ENCODE measurements at places on chromosomes 1 and 21. TPM values are rescaled to one million over a fixed set of nuclear protein-coding genes. Genes with fewer than 3 reads are reported as not detected.

BACE2 gene
- total RNA-seq = 14.4 TPM

SH2D1B gene
- 0.13 TPM for total RNA-seq

CCDC30 gene
- total RNA-seq = 0.38 TPM

GRCh38 chr1:150810958-150811659, 3.0 kb upstream of the CTSK start:
- DNase-seq = no peak

- no peak for DNase-seq
These were observed 12.5 kb downstream of the H6PD start for GRCh38 chr1:9246841-9247785.

PRAMEF10 gene
- not detected for total RNA-seq

GRCh38 chr1:88298506-88298905, 385.6 kb upstream of the PKN2 start:
- DNase-seq = no peak

DNA sequence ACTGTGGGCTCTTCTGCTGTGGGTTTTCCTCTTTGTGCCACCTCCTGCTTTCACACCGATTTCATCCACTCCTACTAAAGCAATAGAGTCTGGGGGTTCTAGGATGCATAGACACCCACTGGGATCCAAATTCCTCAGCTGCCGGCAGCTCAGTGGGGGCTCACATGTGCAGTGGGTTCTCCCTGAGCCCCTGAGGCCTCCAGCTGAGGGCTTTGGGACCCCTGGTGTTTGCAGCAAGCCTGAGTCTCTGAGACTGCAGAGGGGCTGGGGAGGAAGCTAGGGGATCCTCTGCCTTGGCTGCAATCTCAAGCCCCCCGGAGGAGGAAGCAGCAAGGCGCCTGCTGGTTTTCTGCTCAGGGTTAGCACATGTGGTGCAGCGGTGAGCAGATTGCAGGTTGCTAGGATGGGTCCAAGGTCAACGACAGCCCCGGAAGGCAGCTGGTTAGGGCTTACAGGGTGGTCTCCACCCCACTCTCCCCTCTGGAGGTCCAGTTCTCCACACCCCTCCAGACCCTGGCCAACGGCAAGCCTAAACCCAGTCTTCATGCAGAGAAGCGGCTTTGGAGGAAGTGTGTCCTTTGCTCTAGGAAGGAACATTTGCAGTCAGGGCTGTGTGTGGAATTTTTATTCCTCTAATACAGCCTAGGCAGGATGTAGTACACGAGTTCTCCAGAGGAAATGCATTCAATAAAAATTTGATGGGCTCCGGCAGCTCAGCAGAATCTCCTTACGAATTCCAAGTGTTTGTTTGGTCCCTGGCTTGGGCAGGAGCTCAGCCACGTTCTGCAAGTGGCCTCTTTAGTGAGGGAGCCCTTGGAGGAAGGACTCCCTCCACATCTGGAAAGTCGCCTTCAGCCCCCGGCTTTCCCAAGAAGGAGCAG, 269.1 kb upstream of the VAMP3 start:
- no peak for DNase-seq

GRCh38 chr21:32306021-32306780, 7.5 kb downstream of the MRAP start:
- no peak for DNase-seq

DNA sequence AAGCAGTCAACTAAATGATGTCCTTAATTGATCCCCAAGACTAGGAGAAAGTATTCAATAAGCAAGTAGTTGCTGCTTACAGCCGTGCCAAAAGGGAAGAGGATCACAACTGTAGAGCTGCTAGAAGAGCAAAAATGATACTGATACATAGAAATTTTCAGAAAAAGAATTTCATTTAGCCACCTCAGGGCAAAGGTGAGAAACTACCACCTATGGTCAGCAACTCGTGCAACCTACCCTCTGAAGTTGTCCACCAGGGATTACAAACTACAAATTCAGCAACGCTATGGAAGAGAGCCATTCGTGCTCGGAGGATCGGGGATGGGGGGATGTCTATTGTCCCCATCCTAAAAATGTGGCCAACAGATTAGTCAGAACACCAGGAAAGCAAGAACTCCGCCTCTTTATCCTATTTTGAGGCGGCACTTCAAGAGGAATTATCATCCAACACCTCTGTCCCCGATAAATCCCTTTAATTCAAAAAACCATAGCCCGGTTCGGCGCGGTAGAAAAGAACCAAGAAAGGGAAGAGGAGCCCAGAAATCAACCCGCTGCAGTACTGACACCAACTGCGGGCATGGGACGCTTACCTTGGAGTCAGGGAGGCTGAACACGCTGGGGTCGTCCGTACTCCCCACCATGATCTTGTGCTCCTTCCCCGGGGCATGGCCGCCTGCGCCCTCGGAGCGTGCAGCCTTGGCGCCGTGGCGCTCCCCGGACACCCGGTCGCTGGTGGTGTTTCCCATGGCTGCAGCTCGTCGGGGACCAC, 687 bp downstream of the PRKAB2 start:
- no peak for DNase-seq

FBXO2 gene
- not detected for total RNA-seq

GRCh38 chr1:210499956-210500355, 171.3 kb downstream of the HHAT start:
- DNase-seq = peak; percentile 86

- no peak for DNase-seq
These were observed 5.1 kb downstream of the HLX start for GRCh38 chr1:220884109-220884980.

TFF2 gene
- total RNA-seq = not detected

CHIA gene
- not detected for total RNA-seq

GRCh38 chr1:64194168-64195080, 9.0 kb upstream of the UBE2U start:
- DNase-seq = no peak

FCRL5 gene
- total RNA-seq = not detected

- DNase-seq = peak; percentile 24
These were observed 26.1 kb downstream of the PKP1 start for GRCh38 chr1:201309416-201309815.

GRCh38 chr1:174344162-174344561, 103.6 kb upstream of the GPR52 start:
- DNase-seq = no peak

DNA sequence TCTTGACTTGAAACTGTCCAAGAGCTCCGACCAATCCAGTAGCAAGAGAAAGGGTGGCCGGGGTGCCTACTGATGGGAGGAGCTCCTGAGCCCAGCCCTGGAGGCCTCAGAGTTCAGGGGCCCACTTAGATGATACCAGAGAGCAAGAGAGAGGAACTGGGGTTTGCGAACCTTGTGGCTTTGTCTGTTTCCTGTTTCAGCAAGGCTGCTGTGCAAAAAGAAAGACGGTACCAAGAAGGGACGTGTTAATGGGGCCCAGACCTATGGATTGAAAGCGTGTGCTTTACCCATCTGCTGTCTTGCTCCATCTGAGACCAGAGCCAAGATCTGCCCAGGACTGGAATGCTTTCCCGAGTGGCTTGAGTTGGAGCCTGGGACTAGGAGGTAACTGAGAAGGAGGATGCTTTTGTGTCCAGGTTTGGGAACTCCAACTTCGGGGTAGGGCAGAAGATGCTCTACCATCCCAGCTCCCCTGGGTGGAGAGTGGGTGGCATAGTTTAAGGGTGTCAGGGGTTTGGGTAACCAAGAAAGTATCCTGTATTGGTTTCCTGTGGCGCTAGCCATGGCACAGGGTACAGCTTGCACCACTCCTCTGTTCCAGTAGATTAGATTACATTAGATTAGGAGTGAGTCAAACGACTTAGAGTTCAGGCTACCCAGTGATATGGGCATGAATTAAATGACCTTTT, at the start of gene TRAF3IP3:
TSS of gene TRAF3IP3 (plus strand) at position 128 of the 689 bp plus-strand sequence. CDS start 3,987 bp downstream, outside the sequence.
- no peak for DNase-seq

DNA sequence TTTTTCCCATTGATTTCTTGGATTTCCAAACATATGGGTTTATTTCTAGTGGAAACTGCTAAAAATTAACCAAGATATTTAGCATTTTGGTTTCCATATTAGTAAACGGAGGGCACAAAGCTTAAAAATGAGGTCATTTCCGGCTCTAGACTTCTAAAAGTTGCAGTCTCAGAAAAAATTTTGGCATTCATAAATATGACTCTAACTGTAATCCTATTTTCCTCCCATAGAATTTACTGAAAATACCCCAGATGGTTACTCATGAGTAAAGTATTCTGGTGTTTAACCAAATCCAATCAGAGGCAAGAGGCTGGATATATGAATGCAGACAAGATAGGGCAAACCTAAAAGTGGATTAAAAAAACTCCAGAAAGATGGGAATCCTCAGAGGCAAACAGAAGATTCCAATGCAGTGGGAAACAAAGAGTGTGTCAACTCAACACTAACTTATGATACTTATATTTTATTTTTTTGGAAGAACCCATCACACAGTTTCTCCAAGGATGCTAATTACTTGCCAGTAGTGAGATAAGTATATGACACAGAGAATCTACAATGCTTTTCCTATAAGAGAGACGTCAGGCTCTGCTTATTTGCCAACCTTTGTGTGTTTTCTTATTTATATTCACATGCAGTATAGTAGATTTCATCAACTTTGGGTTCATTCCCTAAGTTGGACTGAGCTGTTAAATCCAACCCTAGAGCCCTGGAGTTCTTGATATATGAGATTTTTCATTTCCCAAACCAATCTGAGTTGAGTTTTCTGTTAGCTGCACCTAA, 90.1 kb upstream of the BCL10 start:
- DNase-seq = peak; percentile 84

- peak; percentile 43 for DNase-seq
These were observed 545.1 kb downstream of the PLPP3 start for GRCh38 chr1:56034222-56034621.

DNA sequence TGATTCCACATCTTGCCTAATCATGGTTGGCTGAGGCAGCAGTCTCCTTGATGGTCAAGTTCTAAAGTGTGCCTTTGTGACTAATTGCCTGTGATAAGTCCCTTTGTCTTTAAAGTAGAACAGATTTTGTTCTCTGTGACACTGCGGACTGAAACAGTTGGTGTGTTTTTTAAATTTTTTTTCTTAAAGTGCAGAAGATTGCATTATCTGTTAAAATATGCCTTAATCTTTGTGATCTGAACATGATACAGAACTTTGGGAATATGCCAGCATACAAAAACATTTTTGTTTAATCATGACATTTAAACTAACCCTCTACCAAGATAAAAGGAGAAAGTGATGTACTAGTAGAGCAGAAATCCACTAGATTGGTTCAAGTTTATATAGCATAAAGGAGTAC, 1260.6 kb upstream of the ADGRL2 start:
- no peak for DNase-seq

- no peak for DNase-seq
These were observed 4.7 kb downstream of the GALE start for GRCh38 chr1:23795676-23796465.

DNA sequence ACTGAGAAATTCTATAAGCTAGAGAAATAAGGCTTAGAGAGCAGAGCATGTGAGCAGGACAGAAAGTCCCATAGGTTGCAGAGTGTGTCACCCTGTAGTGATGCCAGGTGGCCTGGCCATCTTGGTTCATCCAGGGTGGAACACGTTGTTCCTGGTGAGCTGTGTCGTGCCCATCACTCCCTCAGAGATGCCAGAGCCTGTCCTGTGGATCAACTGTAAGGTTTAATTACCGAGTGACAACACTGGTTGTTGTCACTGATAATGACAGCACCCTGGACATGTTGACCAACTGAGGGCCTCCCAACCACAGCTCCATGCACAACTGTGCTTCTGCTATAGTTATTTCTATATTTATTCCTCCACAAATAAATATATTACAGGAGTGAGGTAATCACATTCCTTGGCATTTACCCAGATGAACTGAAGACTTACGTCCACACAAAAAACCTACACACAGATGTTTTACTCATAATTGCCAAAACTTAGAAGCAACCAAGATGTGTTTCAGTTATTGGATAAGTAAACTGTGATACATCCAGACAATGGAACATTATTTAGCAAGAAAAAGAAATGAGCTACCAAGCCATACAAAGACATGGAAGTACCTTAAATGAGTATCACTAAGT, 6.2 kb downstream of the C1orf198 start:
- peak; percentile 32 for DNase-seq

TRIM17 gene
- not detected for total RNA-seq

HSD11B1 gene
- total RNA-seq = not detected

DNA sequence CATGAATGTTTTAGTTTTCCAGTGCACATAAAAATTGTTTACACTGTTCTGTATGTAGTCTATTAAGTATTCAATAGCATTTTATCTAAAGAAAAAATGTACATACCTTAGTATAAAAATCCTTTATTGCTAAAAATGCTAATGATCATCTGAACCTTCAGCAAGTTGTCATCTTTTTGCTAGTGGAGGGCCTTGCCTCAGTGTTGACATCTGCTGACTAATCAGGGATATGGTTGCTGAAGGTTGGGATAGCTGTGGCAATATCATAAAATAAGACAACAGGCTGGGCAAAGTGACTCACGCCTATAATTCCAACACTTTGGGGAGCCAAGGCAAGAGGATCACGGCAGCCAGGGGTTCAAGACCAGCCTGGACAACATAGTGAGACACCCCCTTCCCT, 9.0 kb downstream of the DYNLT5 start:
- DNase-seq = peak; percentile 46

GRCh38 chr1:2642131-2642559, 9.3 kb upstream of the MMEL1 start:
- no peak for DNase-seq

DNA sequence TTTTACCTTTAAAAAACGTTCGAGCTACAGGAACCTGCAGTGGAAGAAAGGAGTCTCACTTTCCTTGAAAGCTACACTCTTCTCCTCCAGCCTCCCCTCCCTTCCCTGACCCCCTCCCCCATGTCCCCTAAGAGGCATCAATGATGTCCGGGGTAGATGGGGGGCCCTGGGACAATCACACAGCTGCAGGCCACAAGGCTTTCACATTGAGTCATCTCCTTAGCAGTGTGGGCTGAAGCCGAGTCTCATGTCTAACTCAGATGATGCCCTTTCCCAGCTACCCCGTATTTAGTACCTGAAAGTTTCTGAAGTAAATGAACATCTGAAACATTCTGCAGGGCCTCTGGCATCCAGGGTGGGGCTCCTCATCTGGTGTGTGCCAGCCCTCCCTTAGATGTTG, 6.3 kb upstream of the GPR25 start:
- no peak for DNase-seq

ACTA1 gene
- 0.34 TPM for total RNA-seq

GRCh38 chr1:2574350-2574749, 12.2 kb upstream of the PRXL2B start:
- DNase-seq = peak; percentile 19

SPATA21 gene
- not detected for total RNA-seq

VASH2 gene
- 3.3 TPM for total RNA-seq

DNA sequence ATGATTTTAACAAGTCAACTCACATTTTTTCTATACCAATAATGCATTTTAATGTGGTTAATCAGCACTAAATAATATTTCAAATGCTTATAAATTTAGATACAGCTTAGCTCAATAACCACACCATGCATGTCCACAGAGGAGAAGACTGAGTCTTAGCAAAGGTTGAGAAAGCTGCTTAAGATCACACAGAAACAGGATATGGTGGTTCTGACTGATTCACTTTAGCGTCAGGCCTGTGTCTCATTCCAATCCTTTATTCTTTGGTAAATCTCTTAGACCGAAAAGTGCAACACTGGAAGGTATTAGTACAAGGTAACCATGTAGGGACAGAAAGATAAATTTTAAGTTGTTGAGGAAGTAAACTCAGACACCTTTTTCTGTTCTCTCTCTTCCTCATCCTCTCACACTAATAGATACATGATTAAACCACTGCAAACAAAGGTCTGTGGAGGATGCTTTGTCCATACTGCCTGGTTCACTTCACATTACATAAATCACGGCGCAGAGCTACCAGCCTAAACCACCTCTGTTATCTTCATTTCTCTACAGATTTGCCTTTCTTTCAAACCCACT, 139.0 kb downstream of the DPYD start:
- no peak for DNase-seq

- DNase-seq = no peak
These were observed 5.2 kb upstream of the LRRC53 start for GRCh38 chr1:74517599-74518051.

TCHH gene
- not detected for total RNA-seq

Measured in LHCN-M2 (cell line).